Myometrial cell (primary cell): ENCODE measurements at places on chromosomes 2 and 18. TPM values are rescaled to one million over a fixed set of nuclear protein-coding genes. Genes with fewer than 3 reads are reported as not detected.

The CHRND gene
- not detected in 2 replicates for total RNA-seq

The SOX11 gene
- 0.18 and 0.29 TPM in 2 replicates for total RNA-seq

The CHST10 gene
- total RNA-seq = 11.5 and 13.3 TPM in 2 replicates

The AFG3L2 gene
- 39.8 and 45.7 TPM in 2 replicates for total RNA-seq

The IKZF2 gene
- 16.8 and 25.9 TPM in 2 replicates for total RNA-seq

The FOXD4L1 gene
- total RNA-seq = not detected in 2 replicates

The HSBP1L1 gene
- total RNA-seq = 11.2 and 19.3 TPM in 2 replicates

The AGXT gene
- total RNA-seq = not detected in 2 replicates

The PSMD1 gene
- total RNA-seq = 109 and 137 TPM in 2 replicates

The ARL6IP6 gene
- 13.5 and 22.9 TPM in 2 replicates for total RNA-seq

The C1QL2 gene
- total RNA-seq = not detected in 2 replicates

The TOGARAM2 gene
- total RNA-seq = under 0.01 and 0.53 TPM in 2 replicates

The ST6GAL2 gene
- 0.18 and 0.58 TPM in 2 replicates for total RNA-seq

The KCNS3 gene
- 0.18 and 0.86 TPM in 2 replicates for total RNA-seq

The DES gene
- total RNA-seq = 83.3 and 119 TPM in 2 replicates

The DUSP19 gene
- 1.4 and 5.8 TPM in 2 replicates for total RNA-seq

The LOXL3 gene
- 12.9 and 15.6 TPM in 2 replicates for total RNA-seq

The FLACC1 gene
- total RNA-seq = 0.35 TPM in 1 of 2 replicates, not detected in the other

The SIX3 gene
- not detected in 2 replicates for total RNA-seq

The APCDD1 gene
- total RNA-seq = 0.18 TPM in 1 of 2 replicates, not detected in the other

The GPR55 gene
- not detected in 2 replicates for total RNA-seq

The TFCP2L1 gene
- not detected in 2 replicates for total RNA-seq

The TMEM200C gene
- not detected in 2 replicates for total RNA-seq

The ANXA4 gene
- 38.8 and 44.4 TPM in 2 replicates for total RNA-seq

The LTBP1 gene
- total RNA-seq = 376 and 458 TPM in 2 replicates

The UGT1A5 gene
- not detected in 2 replicates for total RNA-seq

The ONECUT2 gene
- not detected in 2 replicates for total RNA-seq

The C2orf15 gene
- not detected in 2 replicates for total RNA-seq

The LIMS4 gene
- 2.3 and 8.0 TPM in 2 replicates for total RNA-seq

The CRACDL gene
- total RNA-seq = not detected in 2 replicates

The RELCH gene
- total RNA-seq = 19.5 and 21.3 TPM in 2 replicates

The GLI2 gene
- total RNA-seq = 4.1 and 4.9 TPM in 2 replicates

The RESP18 gene
- not detected in 2 replicates for total RNA-seq

The SCN1A gene
- total RNA-seq = not detected in 2 replicates

The FTCDNL1 gene
- total RNA-seq = 0.18 and 0.58 TPM in 2 replicates

The C2orf78 gene
- total RNA-seq = not detected in 2 replicates
